ENCODE measurements at places on chromosomes 16 and 17.

- no peak for DNase-seq
Measured at GRCh38 chr16:50708373-50709060, 15.1 kb downstream of the NOD2 start.

DNA sequence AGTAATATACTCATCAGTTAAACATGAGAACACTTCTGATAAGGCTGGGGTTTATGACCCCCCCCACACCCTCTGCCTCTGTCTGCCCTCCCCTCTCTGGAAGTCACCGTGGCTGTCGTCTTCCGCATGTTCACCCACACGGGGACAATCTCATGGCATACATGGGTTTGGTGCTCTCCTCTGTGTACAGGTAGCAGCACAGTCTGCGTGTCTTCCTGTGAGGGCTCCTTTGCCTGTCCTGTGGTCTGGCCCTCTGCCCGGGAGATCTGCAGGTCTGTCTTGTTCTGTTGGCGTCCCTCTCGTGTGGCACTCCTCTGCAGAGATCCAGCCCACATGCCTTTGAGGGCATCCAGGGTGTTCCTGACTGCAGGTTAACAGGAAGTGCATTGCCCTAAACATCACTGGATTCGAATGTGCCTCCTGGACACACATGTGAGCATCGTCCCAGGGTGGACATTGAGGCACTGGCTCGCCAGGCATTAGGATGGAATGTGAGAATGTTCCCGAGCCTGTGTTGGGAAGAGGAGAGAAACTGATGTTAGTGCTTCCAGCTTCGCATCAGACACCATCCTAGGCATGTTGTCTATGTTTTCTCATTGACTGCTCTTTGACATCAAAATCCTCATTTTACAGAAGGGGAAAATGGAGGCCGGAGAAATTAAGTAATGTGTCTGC lies 54.5 kb downstream of the NKD1 start:
- DNase-seq, result peak; percentile 41

DNA sequence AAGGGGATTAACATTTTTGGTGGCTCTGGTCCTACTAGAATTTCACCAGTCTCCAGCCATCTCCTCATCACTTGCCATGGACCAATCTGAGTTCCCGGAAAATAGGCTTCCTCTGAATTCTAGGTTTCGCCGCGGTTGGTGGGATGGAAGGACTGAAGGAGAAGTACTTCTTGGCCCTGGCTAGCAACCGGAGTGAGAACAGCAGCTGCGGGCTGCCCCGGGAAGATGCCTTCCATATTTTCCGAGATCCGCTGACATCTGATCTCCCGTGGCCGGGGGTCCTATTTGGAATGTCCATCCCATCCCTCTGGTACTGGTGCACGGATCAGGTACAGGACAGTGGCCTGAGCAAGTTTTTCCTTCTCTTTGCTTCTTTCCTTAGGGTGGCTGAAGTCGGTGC lies 45.0 kb downstream of the SLC5A11 start:
- DNase-seq, result no peak

- no peak for DNase-seq
Measured at GRCh38 chr17:74123866-74124444, 79.5 kb upstream of the RPL38 start.

- no peak for DNase-seq
Measured at GRCh38 chr16:1676661-1677060, 1.4 kb upstream of the JPT2 start.

DNA sequence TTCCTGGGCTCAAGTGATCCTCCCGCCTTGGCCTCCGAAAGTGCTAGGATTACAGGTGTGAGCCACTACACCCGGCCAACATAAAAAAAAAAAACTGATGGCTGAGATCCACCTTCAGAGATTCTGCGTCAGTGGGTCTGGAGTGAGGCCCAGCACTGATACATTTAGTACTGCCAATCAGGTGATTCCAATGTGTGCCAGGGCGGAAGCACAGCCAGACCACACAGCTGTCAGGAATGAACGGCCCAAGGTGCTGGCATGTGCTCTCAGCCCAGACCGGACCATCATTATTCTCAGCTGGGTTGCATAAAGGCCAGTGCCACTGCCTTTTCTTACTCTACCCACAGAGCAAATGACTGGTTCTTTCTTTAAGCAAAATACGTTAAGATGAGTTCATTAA lies 1.2 kb upstream of the BCO1 start:
- no peak for DNase-seq

DNA sequence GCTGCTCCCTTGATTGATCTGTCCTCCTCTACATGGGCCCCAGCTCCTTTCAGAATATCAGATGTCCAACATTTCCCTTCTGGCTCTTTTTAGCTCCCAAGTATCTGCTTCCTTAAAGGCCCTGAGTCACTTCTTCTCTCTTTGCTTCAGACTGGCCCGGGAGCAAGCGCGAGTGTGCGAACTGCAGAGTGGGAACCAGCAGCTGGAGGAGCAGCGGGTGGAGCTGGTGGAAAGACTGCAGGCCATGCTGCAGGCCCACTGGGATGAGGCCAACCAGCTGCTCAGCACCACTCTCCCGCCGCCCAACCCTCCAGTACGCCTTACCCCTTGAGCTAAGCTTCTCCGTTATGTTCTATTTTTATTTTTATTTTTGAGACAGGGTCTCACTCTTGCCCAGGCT lies 12.3 kb downstream of the CNTROB start:
- no peak for DNase-seq

DNA sequence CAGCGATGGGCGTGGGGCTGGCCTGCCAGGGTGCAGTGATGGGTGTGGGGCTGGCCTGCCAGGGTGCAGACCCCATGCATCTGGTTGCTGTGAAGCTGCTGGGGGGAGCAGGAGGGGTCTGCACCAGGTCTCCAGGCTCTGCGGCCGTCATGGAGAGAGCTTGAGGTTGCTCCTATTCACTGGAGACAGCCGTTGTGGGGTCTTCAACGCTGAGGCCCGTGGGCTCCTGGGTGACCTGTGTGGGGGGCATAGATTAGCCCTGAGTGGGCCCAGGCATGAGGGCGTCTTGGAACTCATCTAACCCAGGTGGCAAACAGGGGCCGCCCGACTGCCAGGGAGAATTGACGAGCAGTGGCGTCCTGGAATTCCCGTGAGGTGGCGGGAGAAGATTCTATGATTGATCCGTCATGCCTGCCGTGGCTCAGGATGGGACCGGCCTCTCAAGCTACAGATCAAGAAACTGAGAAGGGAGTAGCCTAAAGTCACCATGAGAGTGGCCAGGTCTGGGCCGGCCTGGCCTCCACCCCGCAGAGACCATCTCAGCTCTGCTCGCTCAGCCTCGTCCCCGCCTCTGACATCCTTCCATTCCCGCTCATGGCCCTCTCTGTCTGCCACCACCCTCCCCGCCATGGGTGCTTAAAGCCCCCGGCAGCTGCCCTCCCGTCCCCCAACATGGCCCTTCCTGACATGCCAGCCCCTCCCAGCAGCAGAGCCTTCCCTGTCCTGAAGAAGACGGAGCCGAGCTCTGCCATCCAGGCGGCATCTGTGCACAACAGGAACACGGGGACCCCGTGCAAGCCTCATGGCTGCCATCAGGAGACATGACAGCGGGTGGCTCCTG lies 50.7 kb upstream of the ACSF3 start:
- no peak for DNase-seq

DNA sequence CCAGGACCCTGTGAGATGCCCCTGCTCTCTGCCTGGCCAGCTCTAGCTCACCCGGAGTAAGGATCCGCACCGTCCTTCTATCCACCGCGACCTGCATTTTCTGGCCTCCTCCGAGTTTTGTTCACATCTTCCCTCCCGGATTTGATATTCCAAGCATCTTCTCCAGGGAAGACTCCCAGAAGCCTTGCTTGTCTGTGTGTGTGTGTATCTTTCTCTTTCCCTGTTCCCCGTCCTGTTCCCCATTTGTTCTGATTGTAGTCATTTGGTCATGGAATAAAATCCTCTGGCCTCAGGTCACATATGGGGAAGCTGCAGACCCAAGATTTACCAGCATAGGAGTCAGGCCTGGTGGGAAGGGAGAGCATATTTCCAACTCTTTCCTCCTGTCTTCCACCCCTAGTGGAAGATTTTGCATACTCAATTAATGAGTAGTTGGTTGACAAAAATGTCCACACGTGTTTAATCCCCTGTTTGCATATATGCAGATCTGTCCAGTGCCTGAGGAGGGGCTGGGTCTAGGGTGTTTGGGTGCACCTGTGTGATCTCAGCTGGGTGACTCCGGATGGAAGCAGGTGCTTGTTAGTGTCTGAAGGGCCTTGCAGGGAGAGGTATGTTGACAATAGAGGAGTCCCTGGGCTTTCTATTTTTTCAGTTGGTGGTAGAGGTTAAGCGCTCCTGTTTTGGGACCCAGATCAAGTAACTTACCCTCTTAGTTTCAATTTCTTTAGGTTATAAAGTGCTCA lies 1.9 kb downstream of the PRAC1 start:
- no peak for DNase-seq

DNA sequence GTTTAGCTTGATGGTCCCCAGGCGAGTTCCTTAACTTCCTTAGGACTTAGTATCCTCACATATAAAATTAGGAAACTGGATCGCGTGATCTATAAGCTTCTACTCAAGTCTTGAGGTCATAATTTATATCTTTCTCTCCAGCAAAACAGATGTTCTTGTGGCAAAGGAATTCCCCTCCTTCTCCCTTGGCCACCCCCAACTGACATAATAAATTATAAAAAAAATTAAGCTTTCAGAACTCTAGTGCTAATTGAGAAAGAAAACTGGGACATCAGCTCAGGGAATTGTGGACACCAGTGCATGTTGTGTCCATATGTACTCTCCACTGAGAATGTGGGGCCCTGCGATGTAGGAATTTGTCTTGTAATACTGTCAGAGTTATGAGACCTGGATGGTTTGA lies 13.5 kb downstream of the GNAO1 start:
- DNase-seq, result no peak

- DNase-seq, result no peak
Measured at GRCh38 chr16:30787613-30788378, 791 bp upstream of the ZNF629 start.

DNA sequence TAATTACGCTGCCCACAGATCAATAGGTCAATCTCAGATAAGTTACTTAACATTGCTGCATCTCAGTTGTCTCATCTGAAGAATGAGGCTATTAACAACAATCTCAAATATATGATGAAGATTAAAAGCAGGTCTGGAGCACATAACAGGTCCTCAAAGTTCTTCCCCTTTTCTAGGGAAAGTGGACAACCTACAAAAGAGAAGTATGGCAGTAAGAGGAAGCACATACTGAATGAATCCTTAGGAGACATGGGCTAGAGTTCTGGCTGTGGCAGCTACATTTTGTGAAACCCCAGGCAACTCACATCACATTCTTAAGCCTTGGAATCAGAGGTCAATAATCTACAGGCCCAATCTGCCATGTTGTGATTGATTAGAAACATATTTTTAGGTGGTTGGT lies 180.6 kb downstream of the PCTP start:
- no peak for DNase-seq

- no peak for DNase-seq
Measured at GRCh38 chr17:42784811-42785592, 4.6 kb downstream of the WNK4 start.

DNA sequence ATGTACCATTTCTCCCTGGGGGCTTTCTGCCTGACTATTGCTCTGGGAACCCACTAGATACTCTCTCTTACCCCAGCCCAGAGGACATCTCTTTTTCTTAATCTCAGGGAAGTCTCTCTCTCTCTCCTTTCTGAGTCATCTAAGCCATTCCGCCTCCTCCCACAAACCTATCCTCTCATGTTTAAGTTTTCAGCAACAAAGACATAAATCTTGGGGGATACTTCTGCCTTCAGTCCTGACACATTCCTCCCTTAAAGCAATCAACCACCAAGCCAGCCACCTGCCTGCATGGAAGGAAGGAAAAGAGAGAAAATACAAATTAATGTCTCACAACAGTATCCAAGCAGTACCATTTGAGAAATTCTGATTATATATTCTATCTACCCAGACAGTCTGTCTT lies 128.8 kb downstream of the HS3ST2 start:
- no peak for DNase-seq

GRCh38 chr16:88359008-88359407 lies 23.8 kb upstream of the ZNF469 start:
- no peak for DNase-seq

- DNase-seq, result no peak
Measured at GRCh38 chr17:56918916-56919315, 5.1 kb upstream of the TRIM25 start.

DNA sequence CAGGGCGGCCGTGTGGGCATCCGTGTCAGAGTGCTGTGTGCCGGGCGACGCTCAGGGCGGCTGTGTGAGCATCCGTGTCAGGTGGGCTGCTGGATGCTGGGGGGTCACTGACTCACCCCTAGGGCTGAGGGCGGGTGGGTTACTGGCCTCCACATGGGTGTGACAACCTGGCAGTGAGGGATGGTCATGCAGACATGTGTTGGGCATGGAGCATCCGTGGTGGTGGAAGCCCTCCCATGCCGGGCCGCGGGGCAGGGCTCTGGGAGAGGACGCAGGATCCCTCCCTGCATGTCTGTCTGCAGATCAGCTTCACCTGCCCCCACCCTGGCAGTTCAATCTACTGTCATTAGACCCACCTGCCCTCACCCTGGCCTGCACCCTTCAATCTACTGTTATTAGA lies 56.3 kb downstream of the METRNL start:
- DNase-seq, result no peak

- no peak for DNase-seq
Measured at GRCh38 chr16:68473358-68474070, 25.2 kb upstream of the SMPD3 start.

- no peak for DNase-seq
Measured at GRCh38 chr17:31389657-31390381, 1.7 kb upstream of the RAB11FIP4 start.

- DNase-seq, result no peak
Measured at GRCh38 chr17:43599046-43599395, 52.9 kb upstream of the ETV4 start.

DNA sequence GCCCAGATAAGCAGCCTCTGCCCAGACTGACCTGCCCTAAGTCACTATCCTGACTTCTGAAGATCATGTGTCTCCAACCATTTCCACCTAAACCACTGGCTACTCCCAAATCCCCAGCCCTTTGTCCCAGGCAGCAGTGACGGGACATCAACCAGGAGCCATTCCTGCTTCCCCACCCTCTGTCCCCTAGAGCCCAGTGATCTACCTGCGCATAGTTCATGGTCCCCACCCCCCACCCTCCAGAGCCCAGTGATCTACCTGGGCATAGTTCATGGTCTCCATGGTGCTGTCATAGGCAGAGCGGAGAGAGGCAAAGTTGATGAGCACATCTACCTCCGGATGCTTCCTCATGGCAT lies 26.8 kb downstream of the ACLY start:
- DNase-seq, result no peak

DNA sequence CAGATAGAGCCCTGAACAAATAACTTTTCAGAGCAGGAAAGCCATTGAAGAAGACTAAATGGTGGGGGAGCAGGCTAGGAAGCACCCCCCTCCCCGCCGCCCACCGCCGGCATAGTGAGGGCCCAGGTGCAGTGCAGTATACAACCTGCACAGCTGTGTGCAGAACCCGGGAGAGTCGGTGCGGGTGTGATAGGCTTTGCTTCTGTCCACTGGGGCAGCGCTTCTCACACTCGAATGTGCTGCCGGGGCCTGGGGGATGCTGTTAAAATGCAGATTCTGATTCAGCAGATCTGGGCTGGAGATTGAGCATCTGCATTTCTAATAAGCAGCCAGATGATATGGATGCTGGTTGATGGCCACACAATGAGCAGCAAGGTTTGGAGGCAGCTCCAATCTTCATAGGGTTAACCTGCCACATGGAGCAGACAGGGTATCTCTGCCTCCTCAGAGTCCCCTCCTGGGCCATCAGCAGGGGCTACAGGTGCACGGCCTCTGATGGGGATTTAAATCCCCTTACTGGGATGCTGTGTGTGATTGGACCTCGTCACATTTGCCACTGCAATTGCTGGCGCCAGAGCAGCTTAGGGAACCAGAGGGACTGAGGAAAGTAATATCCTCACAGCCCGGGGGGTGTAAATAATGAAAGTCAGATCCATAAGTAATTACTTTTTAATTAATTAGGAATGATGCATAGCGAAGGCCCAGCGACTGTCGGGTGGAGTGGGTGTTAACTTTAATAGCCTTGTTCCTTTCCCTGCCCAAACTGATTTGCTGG lies 172.0 kb upstream of the RPL38 start:
- DNase-seq, result no peak
